Cortex of kidney (tissue), 1 donor: ENCODE measurements at places on chromosomes 4 and X.

GRCh38 chr4:182643801-182644682 is 273.1 kb downstream of the DCTD start:
- DNase-seq = no peak

DNA sequence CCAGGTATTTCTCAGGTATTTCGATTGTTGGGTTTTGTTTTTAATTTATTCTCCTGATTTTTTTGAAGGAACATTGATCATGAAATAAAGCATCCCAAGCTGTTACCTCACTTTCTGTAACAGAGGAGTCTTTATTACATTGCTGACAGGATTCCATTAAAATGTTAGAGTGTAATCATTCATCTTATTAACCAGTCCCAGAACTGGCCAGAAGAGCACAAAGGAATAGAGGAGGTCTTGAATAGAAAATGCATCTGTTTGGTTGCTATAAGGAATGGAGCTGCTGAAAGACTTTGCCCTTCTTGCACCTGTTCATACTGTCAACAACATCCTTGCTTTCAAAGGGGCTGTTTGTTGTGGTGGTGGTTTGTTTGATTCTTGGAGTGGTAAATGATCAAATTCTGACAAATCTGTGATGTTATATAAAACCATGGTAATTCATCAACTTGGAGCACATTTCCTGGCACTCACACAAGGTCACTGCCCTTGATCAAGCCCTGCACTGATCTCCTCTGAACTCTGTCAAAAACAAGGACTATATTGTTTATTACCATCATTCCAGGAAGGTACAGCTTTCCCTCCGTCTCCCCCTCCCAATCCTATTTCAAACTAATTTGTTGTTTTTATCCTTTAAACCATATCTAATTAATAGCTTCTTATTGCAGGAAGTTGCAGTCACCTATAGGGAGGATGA is 215.8 kb downstream of the PCDH19 start:
- DNase-seq = no peak

DNA sequence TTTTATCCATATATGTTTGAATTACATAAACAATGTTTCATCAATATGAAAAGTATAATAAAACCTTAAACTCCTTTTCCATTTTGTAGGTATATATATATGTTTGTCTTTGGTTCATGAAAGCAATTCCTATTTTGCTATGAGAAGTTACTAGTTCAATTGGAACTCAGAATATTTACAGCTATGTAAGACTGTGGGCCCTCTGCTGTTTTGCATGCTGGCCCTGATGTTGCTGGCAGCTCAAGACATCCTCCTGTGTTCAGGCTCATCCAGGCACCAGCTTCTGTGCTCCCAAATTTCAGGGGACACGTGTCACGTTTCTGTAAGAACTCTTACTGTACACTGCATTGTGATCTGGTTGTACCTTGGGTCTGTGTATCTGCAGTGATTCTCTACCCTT is 38.7 kb upstream of the OTUD4 start:
- no peak for DNase-seq

DNA sequence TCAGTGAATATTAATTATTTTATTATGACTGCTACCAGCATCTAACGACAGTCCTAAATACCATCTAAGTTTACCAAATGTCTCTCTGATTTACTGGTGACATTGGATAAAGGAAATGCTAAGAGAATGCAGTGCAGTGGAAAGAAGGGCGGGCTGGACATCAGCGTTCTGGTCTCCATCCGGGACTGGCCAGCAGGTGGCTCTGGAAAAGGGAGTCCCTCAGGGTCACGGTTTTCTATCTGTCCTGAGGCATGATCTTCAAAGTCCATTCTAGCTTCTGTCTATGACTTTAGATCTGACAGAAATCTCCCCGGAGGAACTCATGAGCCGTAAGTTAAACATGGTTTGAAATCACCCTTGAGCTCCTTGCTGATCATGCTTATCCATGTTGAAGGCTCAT is 3.3 kb downstream of the TRIM2 start:
- DNase-seq = no peak

DNA sequence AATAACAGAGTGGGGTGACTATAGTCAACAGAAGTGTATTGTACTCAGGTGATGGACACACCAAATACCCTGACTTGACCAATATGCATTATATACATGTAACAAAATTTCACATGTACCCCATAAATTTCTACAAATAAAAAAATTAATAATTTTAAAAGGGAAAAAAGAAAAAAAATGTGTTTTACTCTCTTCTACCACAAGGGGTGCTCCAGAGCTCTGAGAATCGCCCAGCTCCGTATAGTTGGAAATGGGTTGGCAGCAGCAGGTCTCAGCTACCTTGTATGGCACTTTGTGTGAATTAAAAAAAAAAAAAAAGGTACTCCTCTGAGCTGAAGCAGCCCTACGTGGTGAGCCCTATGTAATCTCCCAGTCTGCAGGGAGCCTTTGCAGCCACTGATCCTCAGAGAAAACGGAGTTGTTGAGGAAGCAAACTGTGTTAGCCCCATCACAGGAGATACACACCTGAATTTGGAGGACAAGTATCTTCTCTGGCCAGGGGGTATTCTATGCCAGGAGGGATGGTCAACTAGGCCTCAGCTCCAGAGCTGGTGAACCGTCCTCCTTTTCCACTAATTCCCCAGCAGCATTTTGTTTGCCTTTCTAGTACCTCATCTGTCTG is 17.2 kb upstream of the POLA1 start:
- DNase-seq = no peak

DNA sequence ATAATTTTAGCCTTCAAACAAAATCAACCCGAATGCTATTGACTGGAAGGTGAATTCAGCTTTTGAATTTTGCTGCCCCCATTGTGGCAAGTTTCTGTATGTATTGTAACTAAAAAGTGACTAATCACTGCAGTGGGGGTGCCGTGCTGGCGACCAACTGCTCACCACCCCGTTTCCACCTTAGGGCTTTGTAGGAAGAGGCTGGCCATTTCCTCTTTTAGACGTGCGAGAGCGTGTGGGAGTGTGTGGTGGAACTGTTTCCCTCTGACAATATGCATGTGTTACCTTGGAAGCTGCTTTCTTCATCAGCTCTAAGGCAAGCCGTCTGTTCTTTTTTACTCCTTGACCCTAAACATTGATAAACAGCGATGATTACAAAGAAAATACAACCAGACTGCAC is 78.8 kb downstream of the SEL1L3 start:
- DNase-seq = no peak

DNA sequence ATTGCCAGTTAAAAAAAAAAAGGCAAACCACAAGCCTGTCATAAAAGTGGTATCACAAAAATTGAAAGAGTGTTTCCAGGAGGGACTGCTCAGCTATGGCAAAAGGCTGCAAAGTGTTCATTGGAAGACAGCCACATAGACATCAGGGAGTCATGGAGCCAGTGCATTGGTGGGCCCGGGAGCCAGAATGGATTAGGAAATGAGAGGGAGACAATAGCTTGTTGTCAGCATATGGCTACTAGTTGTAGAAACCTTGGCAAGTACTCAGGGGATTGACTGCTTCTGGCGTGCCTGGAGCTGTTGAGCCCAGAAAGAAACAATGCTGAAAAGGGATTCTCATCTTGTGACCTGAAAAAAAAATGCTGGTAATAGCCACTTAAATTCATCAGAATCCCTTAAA is 5.0 kb downstream of the GAR1 start:
- DNase-seq = no peak

GRCh38 chr4:31983677-31984076 is 1263.5 kb downstream of the PCDH7 start:
- DNase-seq = no peak

GRCh38 chr4:74768857-74769525 is 25.3 kb downstream of the BTC start:
- DNase-seq = no peak

GRCh38 chr4:130712038-130712437 is 1616.1 kb downstream of the C4orf33 start:
- no peak for DNase-seq

DNA sequence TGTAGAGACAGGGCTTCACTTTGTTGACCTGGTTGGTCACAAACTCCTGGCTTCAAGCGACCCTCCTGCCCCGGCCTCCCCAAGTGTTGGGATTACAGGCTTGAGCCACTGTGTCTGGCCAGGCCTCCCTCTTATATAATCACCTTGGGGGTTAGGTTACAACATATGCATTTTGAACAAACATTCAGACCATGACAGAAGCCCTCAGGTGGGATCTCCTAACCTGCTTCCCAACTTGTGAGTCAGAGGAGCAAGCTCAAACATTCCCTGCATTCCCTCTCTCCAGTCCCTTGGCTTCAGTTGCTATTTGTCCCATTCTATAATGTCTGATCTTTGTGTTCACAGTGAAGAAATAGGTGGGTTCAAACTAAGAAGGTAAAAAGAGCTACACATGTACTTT is 76.5 kb upstream of the NRK start:
- DNase-seq = no peak

- no peak for DNase-seq
Observed at GRCh38 chrX:143788265-143788664, 67.7 kb upstream of the SPANXN2 start.

- DNase-seq = no peak
Observed at GRCh38 chr4:118921786-118922185, 33.1 kb downstream of the SYNPO2 start.

DNA sequence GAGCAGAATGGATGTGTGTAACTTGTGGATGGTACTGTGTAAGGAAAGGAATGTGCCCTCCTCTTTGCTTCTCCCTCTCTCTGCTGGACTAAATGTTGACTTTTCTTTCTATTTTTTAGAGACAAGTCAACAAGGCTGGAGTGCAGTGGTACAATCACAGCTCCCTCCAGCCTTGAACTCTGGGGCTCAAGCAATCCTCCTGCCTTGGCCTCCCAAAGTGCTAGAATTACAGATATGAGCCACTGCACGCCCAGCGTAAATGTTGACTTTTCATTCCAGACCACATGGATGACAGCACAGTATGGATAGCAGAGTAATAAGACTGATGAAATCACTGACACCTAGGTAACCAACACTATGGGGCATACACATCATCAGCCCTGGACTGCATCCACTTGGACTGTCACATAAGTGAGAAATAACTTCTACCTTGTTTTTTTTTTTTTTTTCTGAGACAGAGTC is 5.1 kb upstream of the RPS3A start:
- no peak for DNase-seq

GRCh38 chrX:1493877-1494510 is 41.3 kb upstream of the ASMTL start:
- no peak for DNase-seq

DNA sequence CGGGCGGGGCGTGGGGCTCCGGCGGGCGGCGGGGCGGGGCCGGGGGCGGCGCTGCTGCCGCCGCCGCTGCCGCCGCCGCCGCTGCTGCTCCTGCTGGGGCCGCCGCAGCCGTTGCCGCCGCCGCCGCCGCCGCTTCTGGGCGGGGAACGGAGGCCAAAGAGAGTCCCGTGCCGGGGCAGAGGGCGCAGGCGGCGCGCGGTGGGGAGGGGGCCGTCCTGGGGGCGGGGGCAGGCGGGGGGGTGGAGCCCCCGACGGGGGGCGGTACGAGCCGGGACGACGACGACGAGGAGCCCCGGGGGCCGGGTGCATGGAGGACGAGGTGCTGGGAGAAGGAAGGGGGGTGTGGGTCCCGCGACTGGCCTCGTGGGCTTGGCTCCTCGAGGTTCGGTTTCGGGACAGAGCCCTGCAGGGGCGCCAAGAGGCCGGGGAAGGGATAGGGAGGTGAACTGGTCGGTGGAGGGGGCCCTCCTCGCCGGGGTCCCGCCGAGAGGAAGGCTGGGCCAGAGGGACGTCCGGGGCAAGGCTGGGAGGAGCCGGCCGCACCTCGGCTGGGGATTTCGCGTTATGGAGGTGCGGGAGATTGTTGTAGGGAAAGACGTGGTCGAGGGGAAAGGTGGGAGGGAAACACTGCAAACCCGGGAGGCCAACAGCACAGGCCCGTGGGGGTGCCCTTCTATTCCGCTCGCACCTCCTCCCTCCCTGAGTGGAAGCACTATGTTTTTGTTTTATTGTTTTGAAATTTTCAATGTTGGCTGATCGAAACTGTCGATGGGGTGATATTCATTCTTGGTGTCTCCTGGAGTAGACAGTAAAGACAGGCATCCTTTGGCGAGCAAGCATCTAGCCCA is 1.9 kb downstream of the BCORL1 start:
- no peak for DNase-seq

DNA sequence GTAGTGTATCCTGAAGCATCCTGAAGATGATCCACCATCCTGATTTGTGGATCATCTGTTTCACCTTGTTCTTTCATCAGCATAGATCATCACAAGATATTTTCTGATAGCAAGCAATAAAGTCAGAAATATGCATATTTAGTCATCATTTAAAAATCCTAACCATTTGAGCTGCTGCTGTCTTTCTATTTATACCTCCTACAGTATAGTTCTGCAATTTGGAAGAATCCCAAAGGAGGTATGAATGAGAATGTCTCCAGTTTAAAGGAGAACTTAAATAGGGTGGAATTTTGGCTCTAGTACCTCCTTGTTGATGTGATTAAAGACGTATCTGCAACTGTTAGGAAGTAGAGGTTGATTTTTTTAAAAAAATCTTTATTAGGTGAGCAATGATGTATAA is 7.6 kb downstream of the SLC25A14 start:
- no peak for DNase-seq

DNA sequence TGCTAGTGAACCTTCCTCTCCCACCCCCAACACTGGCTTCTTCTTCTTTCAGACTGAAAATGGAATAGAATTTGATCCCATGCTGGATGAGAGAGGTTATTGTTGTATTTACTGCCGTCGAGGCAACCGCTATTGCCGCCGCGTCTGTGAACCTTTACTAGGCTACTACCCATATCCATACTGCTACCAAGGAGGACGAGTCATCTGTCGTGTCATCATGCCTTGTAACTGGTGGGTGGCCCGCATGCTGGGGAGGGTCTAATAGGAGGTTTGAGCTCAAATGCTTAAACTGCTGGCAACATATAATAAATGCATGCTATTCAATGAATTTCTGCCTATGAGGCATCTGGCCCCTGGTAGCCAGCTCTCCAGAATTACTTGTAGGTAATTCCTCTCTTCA is 14.7 kb downstream of the TNMD start:
- DNase-seq = no peak

GRCh38 chr4:164716901-164717300 is 37.0 kb upstream of the SMIM31 start:
- no peak for DNase-seq

GRCh38 chr4:8502836-8503585 is 62.4 kb downstream of the TRMT44 start:
- DNase-seq = no peak

- no peak for DNase-seq
Observed at GRCh38 chr4:126124818-126125217, 810.1 kb downstream of the FAT4 start.

DNA sequence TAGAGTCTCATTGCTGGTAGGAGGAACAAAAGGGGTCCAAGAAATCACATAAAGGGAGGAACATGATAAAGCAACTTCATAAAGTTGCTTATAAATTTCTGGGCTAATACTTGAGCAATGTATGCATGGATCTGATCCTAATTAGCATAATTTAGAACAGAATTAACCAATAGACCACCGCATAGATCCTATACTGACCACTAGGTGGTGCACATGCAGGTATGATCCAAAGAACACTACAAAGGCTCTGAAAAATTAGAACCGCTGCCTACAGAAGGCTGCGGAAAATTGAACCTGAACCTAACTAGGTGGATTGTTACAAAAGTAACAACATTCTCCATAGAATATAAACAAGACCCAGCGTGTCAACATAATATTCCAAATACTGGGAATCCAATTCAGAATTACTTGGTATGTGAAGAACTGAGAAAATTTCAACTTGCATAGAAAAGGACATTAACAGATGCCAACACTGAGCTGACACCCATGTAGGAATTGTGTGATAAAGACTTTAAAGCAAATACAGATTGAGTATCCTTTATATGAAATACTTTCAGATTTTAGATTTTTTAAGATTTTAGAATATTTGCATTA is 23.3 kb downstream of the BRCC3 start:
- DNase-seq = no peak
